ENCODE measurements at places on chromosomes 12 and 14. TPM values are rescaled to one million over a fixed set of nuclear protein-coding genes. Genes with fewer than 3 reads are reported as not detected.

The SLC25A47 gene
- total RNA-seq, result not detected

DNA sequence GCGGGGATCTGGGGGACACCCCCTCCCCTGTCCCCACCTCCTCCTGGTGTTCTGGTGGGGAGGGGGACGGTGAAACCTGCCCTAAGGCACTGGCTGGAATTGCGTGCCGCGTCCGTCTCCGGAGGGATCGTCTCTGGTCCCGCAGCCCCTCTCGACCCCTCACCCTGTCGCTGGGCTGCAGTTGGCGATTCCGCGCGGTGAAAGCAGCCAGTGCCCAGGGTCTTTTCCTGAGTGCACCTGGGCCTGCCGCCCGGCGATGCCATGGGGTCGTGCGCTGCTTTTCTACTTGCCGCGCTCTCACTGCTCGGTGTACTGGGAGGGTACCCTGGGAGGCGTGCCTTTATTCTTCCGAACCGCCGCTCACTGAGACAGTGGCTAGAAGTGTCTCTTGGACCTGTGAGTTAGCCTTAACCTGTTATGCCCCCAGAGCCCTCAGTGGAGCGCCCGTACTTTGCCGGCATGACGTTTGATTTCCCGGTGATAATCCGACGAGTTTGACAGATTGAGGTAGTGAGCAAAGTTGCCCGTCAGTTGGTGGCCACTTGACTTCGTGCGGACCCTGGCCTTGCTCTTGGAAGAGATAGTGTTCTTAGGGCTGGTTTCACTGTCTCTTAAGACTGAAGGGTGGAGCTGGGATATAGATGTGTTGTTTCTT is 788 bp downstream of the SFSWAP start:
- DNase-seq, result no peak

DNA sequence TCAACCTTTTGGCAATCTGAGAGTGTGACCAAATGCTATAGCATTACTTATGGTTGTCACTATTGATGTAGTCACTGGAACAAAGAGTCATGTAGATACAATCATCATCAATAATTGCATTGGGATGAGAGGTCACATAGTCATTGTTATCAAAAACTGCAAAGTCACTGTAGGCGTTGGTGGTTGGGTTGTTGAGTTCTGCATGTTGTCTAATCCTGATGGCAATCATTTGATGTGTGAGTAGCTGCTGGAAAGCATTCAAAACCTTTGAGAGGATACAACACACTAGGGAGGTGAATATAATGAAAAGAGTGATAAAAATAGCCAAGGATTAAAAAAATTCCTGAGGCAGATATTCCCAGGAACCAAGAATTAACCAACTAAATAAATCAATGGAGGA is 214.7 kb upstream of the SYT10 start:
- no peak for DNase-seq

DNA sequence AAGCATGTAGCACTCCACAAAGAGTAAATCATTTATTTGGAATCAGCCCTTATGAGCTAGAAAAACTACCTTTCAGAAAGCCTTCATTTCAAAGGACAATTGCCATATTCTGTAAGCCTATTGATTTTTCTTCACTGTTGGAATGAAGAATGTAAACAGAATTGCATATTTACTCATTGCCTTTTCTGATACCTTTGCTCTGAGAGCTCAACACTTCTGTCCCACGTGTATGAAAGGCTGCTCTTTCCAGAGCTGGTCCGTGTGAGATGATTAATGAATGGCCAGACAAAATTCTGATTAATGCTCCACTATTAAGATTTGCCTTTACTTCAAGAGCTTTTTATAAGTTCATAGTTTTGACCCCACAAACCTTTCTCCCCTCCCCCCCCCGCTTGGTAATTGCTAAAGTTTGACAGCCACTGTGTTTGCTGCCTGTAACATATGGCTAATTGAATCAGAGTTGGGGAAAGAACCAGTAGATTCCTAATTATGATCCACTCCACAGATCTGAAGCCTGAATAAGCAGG is 63.0 kb upstream of the PLEKHA5 start:
- no peak for DNase-seq

GRCh38 chr14:66206554-66206953 is 279.6 kb upstream of the CCDC196 start:
- no peak for DNase-seq

GRCh38 chr14:104579507-104579906 is at the start of gene C14orf180:
Gene C14orf180 (plus strand): TSS chr14:104579764. CDS start chr14:104586431, 6,667 bp downstream.
- no peak for DNase-seq

The GLIPR1L1 gene
- total RNA-seq, result not detected

DNA sequence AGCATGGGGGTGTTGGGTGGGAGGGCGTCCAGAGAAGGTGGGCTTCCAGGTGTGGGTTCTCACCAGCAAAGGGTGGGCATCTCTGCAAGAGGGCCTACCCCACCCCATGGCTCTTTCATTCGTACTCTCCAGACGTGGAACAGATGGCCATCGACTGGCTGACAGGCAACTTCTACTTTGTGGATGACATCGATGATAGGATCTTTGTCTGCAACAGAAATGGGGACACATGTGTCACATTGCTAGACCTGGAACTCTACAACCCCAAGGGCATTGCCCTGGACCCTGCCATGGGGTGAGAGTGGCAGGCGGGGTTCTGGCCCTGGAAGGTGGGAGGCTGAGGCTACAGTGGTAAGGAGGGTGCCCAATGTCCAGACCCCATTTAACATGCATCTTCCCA is 6.7 kb upstream of the LRP1-AS start:
- DNase-seq, result no peak

The TMEM119 gene
- 21.1 TPM for total RNA-seq

Measured in aorta (tissue), 5 donors.